ENCODE measurements at places on chromosomes 1 and 21.

DNA sequence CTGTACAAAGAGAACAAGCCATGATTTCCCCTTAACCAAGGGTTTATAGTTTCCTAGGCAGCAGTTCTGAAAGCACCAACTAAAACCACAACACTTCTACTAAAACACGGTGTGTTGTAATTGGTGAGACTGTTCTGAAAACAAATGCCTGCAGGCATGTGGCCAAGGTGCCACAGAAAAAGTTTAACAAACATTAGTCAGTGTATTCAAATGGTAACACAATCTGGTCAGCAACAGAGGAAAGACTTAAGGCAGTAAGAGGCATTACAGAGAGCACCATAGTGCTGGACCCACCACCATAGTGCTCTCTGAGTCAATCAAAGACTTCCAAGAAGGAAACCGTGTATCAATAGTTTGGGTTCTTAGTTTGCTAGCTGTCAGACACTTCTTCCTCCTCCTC is 16.7 kb downstream of the SNIP1 start:
- no peak for DNase-seq

GRCh38 chr1:7346600-7347570 is 424.2 kb upstream of the VAMP3 start:
- DNase-seq: no peak

DNA sequence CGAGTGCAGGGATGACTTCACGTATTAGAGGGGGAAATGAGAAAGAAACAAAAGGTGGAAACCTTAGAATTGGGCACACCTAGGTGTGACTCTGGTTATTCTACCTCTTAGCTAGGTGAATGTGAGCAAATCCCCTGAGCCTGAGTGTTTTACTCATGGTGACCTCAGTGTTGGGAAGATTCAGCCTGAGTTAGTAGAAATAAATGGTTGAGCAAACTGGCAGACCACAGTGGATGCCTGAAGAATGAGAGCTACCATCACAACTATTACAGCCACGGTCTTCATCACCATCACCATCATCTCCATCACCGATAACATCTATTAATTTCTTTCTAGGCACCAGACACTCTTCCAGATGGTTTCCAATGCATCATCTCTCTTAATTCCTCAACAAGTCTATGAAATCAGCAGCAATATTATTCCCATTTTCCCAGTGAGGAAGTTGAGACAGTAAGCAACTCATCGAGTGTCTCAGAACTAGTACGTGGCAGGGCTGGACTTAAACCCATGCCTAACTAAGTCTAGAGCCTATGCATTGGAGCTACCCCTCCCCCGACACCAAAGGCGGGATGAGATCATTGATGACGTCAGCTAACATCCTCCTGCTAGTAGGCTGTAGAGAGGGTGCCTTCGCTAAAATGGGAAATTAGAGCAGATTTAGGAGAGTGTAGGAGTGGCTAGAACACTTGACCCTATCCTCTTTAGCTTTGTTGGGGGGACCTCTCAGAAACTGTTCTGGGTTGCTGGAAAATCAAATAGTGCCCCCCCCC is 7.9 kb upstream of the KAZN start:
- DNase-seq: no peak

DNA sequence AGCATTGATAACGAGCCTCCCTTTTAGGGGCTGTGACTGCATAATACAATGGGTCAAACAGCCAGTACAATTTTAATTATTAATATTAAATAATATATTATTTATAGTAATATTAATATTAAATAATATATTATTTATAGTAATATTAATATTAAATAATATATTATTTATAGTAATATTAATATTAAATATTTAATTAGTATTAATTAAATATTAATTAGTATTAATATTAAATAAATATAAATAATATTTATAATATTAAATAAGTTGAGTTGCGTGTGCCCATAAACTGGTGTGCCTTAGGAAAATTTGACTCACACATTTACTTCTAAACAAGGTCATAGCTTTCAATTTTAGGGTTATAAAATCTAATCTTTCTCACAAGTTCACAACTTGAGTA is 509.3 kb upstream of the RGS18 start:
- no peak for DNase-seq

DNA sequence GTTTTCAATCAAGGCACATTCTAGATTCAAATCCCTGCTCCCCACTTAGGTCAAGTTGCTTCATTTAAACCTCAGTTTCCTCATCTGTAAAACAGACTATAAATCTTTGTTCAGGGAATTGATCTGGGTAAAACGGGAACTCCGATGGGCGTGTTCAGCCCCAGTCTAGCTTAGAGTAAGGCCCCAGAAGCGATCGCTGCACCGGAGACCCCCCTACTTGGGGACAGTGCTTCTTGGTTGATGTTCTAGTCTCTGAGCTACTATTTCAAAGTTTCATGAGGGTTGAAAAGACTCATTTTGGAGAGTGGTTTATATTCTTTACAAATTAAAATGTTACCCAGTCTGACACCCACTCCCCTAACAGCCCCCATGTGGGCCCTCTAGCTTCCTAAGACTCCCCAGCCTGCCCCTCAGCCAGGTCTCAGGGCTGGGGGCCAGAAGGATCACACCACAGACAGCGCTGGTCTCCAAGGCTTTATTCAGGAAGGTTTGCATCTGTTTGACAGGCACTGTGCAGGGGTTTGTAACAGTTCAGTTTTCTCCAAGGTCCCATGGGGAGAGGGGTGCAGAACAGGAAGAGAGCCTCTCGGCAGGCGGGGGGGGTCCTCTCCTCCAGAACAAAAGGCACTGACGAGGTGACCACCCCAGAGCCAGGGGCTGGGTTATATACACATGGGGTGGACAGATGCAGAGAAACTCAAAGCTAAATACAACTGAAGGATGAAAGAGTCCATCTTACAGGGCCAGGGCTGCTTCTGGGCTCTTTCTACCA is 82.9 kb downstream of the STUM start:
- DNase-seq: peak; percentile 60

- no peak for DNase-seq
Measured at GRCh38 chr1:164320790-164321731, 237.9 kb upstream of the PBX1 start.

DNA sequence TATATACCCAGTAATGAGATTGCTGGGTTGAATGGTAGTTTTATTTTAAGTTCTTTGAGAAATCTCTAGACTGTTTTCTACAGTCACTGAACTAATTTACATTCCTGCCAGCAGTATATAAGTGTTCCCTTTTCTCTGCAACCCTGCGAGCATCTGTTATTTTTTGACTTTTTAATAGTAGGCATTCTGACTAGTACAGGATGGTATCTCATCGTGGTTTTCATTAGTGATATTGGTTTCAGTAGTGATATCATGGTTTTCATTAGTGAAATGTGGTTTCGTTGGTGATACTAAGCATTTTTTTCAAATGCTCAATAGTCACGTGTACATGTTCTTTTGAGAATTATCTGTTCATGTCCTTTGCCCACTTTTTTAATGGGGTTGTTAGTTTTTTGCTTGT is 316.8 kb downstream of the PTBP2 start:
- no peak for DNase-seq

DNA sequence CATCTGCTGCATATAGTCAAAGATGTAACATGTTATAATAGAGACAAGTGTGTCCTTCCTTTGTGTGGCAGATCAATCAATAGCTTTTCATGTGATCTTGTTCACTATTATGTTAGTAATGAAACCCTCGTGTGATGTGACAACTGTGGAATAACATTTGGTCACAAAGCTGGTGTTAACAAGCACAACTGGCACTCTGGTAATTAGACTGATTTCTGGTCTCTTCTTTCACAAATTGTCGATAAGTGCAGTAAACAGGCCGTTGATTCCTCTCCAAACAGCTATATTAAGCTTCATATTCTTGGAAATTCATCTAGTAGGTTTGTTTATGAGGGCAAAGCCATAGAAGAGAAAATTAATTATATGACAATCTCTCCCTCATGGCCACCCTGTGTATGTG is 616.7 kb upstream of the PTBP2 start:
- DNase-seq: no peak

DNA sequence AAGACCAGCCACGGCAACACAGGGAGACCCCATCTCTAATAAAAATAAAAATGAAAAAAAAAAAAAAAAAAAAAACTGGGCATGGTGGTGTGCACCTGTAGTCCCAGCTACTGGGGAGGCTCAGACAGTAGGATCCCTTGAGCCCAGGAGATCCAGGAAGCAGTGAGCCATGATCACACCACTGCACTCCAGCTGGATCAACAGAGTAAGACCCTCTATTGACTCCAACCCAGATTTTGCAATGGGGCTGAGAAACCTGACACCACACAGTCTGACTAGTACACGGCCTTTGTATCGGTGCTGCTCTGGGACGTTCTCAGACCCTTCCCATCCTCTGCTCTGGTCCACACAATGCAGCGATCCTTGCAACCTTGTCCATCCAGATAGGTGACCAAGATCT is 31.8 kb downstream of the SPATA21 start:
- DNase-seq: no peak

All from spleen (tissue), 13 donors.